ENCODE measurements at places on chromosomes 2 and 18.

GRCh38 chr2:2843969-2844548 is 513.0 kb upstream of the MYT1L start:
- peak; percentile 8 for DNase-seq

- no peak for DNase-seq
These were observed 45.3 kb downstream of the COMMD1 start for GRCh38 chr2:61950571-61951315.

GRCh38 chr18:23969664-23970063 is 44.9 kb upstream of the TTC39C start:
- no peak for DNase-seq

DNA sequence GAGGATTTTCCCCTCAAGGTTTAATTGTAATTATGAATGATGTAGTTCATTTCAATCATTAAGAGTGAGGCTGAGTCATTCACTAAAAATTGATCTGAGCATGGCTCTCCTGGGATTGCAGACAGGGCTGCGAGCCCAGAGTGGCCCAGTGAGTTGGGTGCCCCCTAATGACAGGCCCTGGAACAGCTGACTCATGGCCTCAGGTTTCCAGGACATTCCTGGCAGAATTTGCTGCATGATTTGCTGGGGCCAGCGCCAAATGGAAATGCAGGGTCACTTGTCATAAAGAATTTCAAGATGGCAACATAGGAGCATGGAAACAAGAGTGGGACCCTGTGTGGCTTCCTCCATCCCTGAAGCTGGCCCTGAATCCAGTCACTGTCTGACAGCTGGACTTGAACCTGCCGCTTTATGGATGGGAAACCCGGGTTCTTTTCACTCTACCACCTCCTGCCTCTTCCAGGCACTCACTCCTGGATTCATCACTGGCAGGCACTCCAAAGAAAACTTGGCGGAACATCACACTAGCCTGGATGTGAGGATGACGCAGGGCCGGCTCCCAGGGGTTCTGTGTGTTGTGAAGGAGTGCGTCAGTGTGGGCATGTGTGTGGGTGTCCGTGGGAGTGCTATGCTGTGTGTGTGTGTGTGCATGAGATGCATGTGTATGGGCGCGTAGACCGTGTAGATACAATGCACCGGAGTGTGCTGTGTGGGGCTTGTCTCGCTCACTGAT is 15.2 kb downstream of the OTOF start:
- peak; percentile 59 for DNase-seq

DNA sequence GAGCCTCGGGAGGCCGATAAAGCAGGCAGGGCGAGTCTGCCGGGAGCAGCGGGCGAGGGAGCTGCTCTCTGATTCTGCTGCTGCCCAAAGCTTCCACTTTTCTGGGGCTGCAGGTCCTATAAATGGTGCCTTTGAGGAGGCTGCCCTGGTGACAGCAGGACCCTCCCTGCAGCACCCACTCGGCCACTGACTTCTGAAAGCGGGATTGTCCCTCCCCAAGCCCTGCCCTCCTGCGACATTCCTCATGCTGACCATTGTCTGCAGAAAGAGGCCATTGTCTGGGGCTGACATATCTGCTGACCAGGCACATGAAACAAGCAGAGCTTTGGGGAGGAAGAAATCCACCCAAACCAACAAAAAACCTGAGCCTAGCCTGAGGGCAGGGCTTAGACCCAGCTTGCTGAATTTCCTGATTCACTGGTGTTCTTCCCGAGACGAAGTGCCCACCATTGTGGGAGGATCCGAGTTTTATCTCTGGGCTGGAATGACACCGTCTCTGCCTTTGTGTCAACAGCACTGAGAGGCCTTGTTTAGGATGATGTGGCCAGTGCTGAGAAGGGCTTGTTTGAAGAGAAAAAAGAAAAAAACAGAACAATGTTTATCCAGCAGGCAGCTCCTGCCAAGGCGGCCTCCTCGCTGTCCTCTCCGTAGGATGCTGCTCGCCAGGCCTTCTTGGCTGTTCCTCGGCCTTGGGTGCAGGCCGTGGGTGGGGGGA is 129.7 kb downstream of the MYCN start:
- DNase-seq = peak; percentile 78

- no peak for DNase-seq
These were observed 21.4 kb downstream of the STK17B start for GRCh38 chr2:196149948-196150347.

- no peak for DNase-seq
These were observed 145.5 kb upstream of the LYPD1 start for GRCh38 chr2:132815516-132815915.

GRCh38 chr18:78228974-78229373 is 750.6 kb upstream of the SALL3 start:
- DNase-seq = no peak

DNA sequence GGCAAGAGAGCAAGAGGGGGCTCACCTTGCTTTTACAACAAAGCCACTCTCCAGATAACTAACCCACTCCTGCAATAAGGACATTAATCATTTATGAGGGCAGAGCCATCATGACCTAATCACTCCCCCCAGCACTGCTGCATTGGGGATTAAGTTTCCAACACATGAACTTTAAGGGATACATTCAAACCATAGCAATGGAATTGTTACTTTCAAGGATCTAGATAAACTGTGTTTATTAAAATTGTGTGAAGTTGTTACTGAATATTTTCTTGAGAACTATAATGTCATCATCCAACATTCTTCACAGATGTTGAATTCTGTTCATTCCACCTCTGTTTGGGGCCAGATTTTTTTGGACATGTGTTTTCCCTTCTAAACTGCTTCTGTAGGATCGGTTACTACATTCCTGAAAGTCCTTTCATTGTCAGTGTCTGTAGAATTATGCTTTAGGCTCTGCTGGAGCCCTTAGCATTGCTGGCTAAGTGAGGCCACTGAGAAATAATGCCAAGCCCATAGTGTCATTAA is 50.4 kb downstream of the SPATS2L start:
- DNase-seq = no peak

- no peak for DNase-seq
These were observed 136.9 kb downstream of the CYP26B1 start for GRCh38 chr2:72010647-72011369.
